Omental fat pad (tissue), 4 donors: ENCODE measurements at places on chromosomes 13 and 19. TPM values are rescaled to one million over a fixed set of nuclear protein-coding genes. Genes with fewer than 3 reads are reported as not detected.

SELENOV gene
- total RNA-seq, result not detected

PROZ gene
- not detected for total RNA-seq

SWSAP1 gene
- 1.1 TPM for total RNA-seq

MUC16 gene
- total RNA-seq, result 47.5 TPM

MBD3L3 gene
- total RNA-seq, result not detected

CERS4 gene
- 24.0 TPM for total RNA-seq

RASIP1 gene
- total RNA-seq, result 43.1 TPM

PSG3 gene
- total RNA-seq, result not detected

LAIR1 gene
- 82.5 TPM for total RNA-seq

NUDT19 gene
- 6.1 TPM for total RNA-seq

PNKP gene
- 44.6 TPM for total RNA-seq

CLEC11A gene
- 23.8 TPM for total RNA-seq

TSHZ3 gene
- 10.2 TPM for total RNA-seq

VSIG10L gene
- total RNA-seq, result 1.0 TPM

FGF21 gene
- total RNA-seq, result not detected

NLRP11 gene
- total RNA-seq, result not detected

KLK6 gene
- not detected for total RNA-seq

LIN37 gene
- total RNA-seq, result 14.6 TPM

NCR1 gene
- 0.72 TPM for total RNA-seq

PSG11 gene
- not detected for total RNA-seq

TNFRSF19 gene
- 3.1 TPM for total RNA-seq

MAP3K10 gene
- 5.9 TPM for total RNA-seq

ZNF17 gene
- 12.3 TPM for total RNA-seq

UGGT2 gene
- 32.6 TPM for total RNA-seq

SHISA2 gene
- 2.0 TPM for total RNA-seq

DIRAS1 gene
- 1.5 TPM for total RNA-seq

BRSK1 gene
- 0.19 TPM for total RNA-seq

SIGLEC8 gene
- total RNA-seq, result not detected

KLF2 gene
- total RNA-seq, result 61.1 TPM

KLK12 gene
- total RNA-seq, result not detected

SYCN gene
- not detected for total RNA-seq
